ENCODE measurements at places on chromosomes 7 and 10.

DNA sequence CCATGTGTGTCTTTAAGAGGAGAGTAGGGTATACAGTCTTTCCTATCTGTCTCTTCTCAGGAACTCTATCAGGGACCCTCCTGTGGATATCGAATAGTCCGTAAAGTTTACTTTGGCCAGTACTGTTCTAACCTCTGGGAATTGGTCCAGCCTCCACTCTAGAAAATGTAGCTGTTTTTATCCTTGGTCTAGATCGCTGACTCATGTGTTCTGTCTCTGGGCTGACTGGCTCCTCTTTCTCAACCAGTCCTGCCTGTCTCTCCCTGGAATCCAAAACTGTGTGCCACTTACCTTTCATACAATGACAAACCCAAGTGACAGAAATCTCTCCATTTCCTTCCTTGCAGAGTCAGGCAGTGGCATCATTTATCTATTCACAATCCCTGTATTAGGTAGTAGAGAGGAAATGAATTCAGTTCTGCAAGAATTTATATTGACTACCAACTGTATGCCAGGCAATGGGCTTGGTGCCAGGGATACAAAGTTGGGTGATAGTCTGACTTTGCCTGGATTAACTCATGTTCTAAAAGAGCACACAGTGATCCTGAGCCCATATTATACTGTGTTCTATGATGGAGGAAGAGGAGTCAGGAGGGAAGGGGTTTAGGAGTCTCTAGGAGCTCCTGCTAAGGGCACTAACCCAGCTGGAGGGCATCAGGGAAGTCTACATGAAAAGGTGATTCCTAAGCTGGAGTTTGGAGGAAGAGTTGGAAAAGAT, 232.7 kb downstream of the LRMDA start:
- no peaks in the 10 kb centered on the region for H3K4me1 ChIP-seq
- no peaks in the 10 kb centered on the region for H3K36me3 ChIP-seq
- H3K27ac ChIP-seq, result no peak overlapping the region
- peaks cover 4% of the 10 kb centered on the region for H3K27me3 ChIP-seq
- DNase-seq, result no peak
- no peak overlapping the region for H3K4me3 ChIP-seq

- no peak for DNase-seq
- H3K27ac ChIP-seq, result no peak overlapping the region
- H3K36me3 ChIP-seq, result peaks cover 8% of the 10 kb centered on the region
- peaks cover 9% of the 10 kb centered on the region for H3K4me1 ChIP-seq
- H3K27me3 ChIP-seq, result peaks cover 8% of the 10 kb centered on the region
Measured at GRCh38 chr10:112855134-112855533, 94.9 kb upstream of the TCF7L2 start.

DNA sequence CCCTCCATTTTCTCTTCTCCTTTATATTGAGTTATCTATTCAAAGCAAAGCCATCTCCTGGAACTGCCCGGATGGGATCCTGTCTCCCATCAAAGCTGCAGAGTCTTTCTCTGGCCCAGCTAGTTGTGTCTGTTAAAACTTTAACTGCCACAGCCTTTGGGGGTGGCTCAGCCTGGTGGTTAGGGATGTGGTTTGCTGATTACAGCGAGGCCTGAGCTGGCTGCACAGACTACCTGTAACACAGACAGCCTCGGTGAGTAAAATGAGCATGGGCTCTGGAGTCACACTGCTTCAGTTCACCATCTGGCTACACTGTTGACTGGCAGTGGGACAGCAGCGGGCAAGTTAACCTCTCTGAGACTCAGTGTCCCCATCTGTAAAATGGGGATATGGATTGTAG, 18.4 kb upstream of the HABP2 start:
- H3K27me3 ChIP-seq, result peaks cover 7% of the 10 kb centered on the region
- H3K27ac ChIP-seq, result no peak overlapping the region
- no peaks in the 10 kb centered on the region for H3K4me1 ChIP-seq
- H3K36me3 ChIP-seq, result no peaks in the 10 kb centered on the region

DNA sequence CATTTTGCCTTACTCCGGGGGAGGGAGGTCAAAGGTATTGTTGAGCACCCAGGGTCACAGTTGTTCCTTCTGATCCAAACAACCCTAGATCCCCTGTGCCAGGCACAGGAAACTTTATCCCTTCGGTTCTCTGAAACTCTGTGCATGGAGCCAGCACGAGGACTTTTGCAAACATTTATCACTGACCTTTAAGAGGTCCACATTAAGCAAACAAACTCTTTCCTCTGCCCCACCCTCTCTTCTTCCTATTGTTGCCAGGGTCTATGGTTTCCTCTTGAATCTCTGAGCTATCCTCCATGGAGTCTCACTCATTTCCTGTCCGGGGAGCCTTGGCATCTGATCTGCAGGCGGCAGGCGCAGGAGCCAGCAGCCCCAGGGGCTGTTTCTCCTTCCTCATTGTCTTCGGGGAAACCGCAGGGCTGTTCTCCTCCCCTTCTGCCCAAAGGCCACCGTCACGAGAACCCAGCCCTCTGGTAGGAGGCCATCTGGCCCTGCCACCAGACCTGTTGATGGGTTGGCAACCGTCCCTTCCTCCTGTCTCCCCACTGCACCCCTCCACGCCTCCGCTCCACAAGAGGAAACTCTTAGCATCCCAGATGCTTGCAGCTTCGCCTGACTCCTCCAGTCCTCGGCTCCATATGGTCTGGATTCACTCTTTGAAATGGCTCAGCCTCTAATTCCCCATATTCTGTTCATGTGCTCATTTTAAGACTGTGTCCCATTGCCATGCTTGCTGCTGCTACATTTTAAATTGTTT, 327.3 kb upstream of the NRP1 start:
- H3K4me3 ChIP-seq, result no peak overlapping the region
- H3K4me1 ChIP-seq, result peaks cover 2% of the 10 kb centered on the region
- peaks cover 5% of the 10 kb centered on the region for H3K27me3 ChIP-seq
- H3K27ac ChIP-seq, result no peak overlapping the region
- no peaks in the 10 kb centered on the region for H3K36me3 ChIP-seq

DNA sequence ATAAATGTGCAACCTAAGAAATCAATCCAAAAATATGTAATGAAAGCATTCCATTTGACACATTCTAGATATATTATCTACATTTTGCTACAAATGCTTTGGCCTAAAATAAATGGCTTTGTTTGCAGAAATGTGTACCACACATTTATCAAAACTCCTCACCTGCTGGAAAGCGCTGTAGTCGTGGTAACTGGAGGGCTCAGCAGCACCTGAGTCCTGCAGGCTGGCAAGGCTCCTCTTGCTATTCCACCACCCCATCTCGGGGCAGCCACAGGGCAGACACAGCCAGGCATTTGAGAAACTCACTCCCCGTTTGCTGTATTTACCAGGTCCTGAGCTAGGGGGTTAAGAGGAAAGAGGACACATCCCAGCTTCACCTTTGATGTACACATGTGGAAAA, 68.1 kb upstream of the TOMM7 start:
- DNase-seq, result no peak
- H3K4me1 ChIP-seq, result peaks cover 4% of the 10 kb centered on the region
- no peak overlapping the region for H3K27ac ChIP-seq
- no peak overlapping the region for H3K4me3 ChIP-seq
- peaks cover 5% of the 10 kb centered on the region for H3K27me3 ChIP-seq

GRCh38 chr10:49037187-49037586, 78.1 kb downstream of the VSTM4 start:
- H3K4me3 ChIP-seq, result no peak overlapping the region
- H3K27me3 ChIP-seq, result no peaks in the 10 kb centered on the region
- H3K36me3 ChIP-seq, result no peaks in the 10 kb centered on the region
- H3K4me1 ChIP-seq, result no peaks in the 10 kb centered on the region
- no peak overlapping the region for H3K27ac ChIP-seq

- H3K27me3 ChIP-seq, result peaks cover 18% of the 10 kb centered on the region
- H3K4me1 ChIP-seq, result peaks cover 8% of the 10 kb centered on the region
- H3K4me3 ChIP-seq, result no peak overlapping the region
- peaks cover 3% of the 10 kb centered on the region for H3K36me3 ChIP-seq
Measured at GRCh38 chr10:123939591-123939990, 48.0 kb upstream of the CPXM2 start.

DNA sequence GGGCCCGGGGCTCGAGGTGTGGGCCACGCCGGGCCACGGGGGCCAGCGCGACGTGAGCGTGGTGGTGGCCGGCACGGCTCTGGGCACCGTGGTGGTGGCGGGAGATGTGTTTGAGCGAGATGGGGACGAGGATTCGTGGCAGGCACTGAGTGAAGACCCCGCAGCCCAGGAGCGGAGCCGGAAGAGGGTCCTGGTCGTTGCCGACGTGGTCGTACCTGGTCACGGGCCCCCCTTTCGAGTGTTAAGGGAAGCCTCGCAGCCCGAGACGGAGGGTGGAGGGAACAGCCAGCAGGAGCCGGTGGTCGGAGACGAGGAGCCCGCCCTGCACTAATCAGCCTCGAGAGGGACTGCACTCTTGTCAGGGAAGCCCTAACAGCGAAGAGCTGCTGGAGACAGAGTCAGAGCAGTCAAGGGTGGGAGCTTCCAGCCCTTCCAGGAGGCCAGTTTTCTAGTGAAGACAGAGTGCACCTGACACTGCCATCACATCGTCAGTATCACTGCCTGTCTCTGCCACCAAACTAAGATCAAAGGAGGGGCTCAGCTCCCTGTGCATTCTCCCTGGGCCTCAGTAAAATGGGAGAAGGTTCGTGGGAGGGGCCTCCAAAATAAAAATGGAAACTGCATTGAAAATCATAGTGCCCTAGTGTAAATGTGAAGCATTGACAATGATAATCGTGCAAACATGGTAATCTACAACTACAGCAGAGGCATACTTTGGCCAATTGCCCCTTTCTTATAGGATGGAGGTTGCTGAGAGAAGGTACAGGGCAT, 1.3 kb downstream of the MBLAC1 start:
- peak overlapping the region; percentile 100 for H3K4me3 ChIP-seq
- H3K27ac ChIP-seq, result no peak overlapping the region
- H3K4me1 ChIP-seq, result peaks cover 21% of the 10 kb centered on the region
- no peaks in the 10 kb centered on the region for H3K36me3 ChIP-seq
- H3K27me3 ChIP-seq, result no peaks in the 10 kb centered on the region

GRCh38 chr10:43229208-43230061, 37.4 kb downstream of the RASGEF1A start:
- H3K4me1 ChIP-seq, result peaks cover 17% of the 10 kb centered on the region
- H3K27ac ChIP-seq, result no peak overlapping the region
- no peak for DNase-seq
- no peaks in the 10 kb centered on the region for H3K36me3 ChIP-seq

Measured in memory B cell (primary cell).